ENCODE measurements at places on chromosomes 16 and 17. TPM values are rescaled to one million over a fixed set of nuclear protein-coding genes. Genes with fewer than 3 reads are reported as not detected.

GRCh38 chr17:35022536-35023063, 40.9 kb downstream of the RFFL start:
- H3K4me1 ChIP-seq = peaks cover 8% of the 10 kb centered on the region
- no peak overlapping the region for H3K27ac ChIP-seq
- no peak for DNase-seq
- H3K27me3 ChIP-seq = no peaks in the 10 kb centered on the region

DNA sequence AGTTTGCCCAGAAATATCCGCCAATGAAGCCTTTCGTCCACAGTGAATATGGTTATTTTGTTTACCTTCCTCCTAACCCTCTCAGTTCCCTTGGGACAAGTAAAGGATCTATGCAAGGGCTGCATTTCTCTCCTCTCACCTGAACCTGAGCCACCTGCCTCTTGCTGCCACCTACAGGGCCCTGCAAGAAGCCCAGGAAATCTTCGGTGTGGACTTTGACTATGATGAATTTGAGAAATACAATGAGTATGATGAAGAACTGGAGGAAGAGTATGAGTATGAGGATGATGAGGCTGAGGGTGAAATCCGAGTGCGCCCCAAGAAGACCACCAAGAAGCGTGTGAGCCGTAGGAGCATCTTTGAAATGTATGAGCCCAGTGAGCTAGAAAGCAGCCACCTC, 14.0 kb downstream of the SUPT6H start:
- no peak overlapping the region for H3K27ac ChIP-seq
- peaks cover 39% of the 10 kb centered on the region for H3K36me3 ChIP-seq
- DNase-seq = no peak
- H3K4me1 ChIP-seq = no peaks in the 10 kb centered on the region

DNA sequence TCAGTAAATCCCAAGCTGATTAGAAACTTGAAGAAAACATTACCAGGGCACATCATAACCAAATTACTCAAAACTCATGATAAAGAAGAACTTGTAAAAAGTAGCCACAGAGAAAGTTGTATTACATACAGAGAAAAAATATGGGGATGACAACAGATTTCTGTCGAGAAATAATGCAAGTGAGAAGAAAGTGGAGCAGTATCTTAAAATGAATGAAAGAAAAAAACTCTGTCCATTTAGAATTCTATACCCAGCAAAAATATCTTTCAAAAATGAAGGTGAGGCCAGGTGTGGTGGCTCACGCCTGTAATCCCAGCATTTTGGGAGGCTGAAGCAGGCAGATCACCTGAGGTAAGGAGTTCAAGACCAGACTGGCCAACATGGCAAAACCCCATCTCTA, 165.9 kb downstream of the PARN start:
- no peak overlapping the region for H3K27ac ChIP-seq
- DNase-seq = no peak
- H3K4me3 ChIP-seq = no peak overlapping the region

GRCh38 chr16:46748775-46749705, 896 bp upstream of the MYLK3 start:
- no peak for DNase-seq
- H3K27me3 ChIP-seq = no peaks in the 10 kb centered on the region
- H3K27ac ChIP-seq = no peak overlapping the region
- no peaks in the 10 kb centered on the region for H3K4me1 ChIP-seq
- H3K4me3 ChIP-seq = no peak overlapping the region
- H3K36me3 ChIP-seq = no peaks in the 10 kb centered on the region

- no peak for DNase-seq
- no peaks in the 10 kb centered on the region for H3K4me1 ChIP-seq
- no peaks in the 10 kb centered on the region for H3K36me3 ChIP-seq
- no peak overlapping the region for H3K27ac ChIP-seq
These were observed 283.4 kb upstream of the IRX5 start for GRCh38 chr16:54647216-54647615.

- H3K27me3 ChIP-seq = no peaks in the 10 kb centered on the region
- H3K36me3 ChIP-seq = peaks cover 4% of the 10 kb centered on the region
- no peak for DNase-seq
- no peaks in the 10 kb centered on the region for H3K4me1 ChIP-seq
These were observed 15.3 kb downstream of the DLG4 start for GRCh38 chr17:7204336-7204735.

DNA sequence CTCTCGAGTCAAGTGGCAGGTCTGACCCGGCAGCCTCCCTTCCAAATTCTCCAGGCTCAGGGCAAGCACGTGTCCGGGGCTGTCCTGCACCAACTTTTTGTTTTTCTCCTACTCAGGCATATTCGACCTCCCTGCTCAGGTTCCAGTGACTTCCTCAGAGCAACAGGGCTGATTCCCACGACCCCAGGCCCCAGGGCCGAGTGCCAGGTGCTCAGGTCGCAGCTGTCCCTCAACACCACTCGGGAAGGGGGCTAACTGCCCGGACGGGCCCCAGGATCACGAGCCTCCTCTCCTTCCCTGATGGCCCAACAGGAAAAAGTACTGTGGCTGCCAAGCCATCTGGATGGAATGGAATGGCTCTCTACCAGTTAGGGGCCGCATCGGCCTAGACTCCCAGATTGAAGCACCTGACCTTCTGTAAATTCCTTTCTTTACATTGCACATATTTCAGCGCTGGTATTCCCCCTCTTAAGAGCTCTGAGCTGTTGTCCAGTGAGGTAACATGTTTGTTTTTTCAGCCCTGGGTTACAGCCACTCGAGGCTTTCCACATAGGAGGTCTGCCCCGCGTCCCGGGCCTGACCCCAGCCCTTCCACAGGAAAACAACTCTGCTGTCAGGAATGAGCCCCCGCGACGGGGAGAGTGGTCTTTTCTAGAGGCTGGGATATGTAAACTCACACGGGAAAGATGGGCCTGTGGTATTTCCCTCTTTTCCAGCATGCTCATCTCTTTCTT, 25.0 kb downstream of the NXN start:
- DNase-seq = no peak
- peak overlapping the region; percentile 96 for H3K27ac ChIP-seq
- no peak overlapping the region for H3K4me3 ChIP-seq
- H3K27me3 ChIP-seq = no peaks in the 10 kb centered on the region
- no peaks in the 10 kb centered on the region for H3K36me3 ChIP-seq

DNA sequence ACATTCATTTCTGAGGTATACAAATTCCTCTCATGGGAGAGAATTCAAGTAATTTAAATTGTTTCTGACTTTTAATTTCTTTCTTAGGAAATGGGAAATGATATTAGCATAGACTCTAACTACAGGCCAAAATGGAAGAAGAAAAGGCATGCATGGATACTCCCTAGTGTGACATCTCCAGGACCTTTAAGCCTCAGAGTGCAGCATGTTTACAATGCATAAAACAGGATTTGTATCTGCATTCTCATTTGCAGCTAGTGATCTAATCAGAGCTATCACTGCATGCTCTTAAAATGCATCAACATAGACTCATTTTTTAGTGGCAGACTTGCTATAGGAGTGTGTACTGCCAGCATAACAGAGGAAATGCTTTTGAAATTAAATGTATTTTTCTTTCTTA, 224.6 kb upstream of the GOT2 start:
- H3K27me3 ChIP-seq = no peaks in the 10 kb centered on the region
- no peak overlapping the region for H3K27ac ChIP-seq
- H3K4me3 ChIP-seq = no peak overlapping the region
- DNase-seq = no peak
- H3K36me3 ChIP-seq = no peaks in the 10 kb centered on the region

GRCh38 chr16:10181196-10182162, 749 bp downstream of the GRIN2A start:
- peak overlapping the region; percentile 63 for H3K27ac ChIP-seq
- peak; percentile 60 for DNase-seq
- peaks cover 7% of the 10 kb centered on the region for H3K4me1 ChIP-seq
- no peaks in the 10 kb centered on the region for H3K27me3 ChIP-seq

- H3K27ac ChIP-seq = peak overlapping the region; percentile 45
- no peaks in the 10 kb centered on the region for H3K36me3 ChIP-seq
- DNase-seq = no peak
These were observed 38.1 kb downstream of the C17orf75 start for GRCh38 chr17:32303781-32304288.

DNA sequence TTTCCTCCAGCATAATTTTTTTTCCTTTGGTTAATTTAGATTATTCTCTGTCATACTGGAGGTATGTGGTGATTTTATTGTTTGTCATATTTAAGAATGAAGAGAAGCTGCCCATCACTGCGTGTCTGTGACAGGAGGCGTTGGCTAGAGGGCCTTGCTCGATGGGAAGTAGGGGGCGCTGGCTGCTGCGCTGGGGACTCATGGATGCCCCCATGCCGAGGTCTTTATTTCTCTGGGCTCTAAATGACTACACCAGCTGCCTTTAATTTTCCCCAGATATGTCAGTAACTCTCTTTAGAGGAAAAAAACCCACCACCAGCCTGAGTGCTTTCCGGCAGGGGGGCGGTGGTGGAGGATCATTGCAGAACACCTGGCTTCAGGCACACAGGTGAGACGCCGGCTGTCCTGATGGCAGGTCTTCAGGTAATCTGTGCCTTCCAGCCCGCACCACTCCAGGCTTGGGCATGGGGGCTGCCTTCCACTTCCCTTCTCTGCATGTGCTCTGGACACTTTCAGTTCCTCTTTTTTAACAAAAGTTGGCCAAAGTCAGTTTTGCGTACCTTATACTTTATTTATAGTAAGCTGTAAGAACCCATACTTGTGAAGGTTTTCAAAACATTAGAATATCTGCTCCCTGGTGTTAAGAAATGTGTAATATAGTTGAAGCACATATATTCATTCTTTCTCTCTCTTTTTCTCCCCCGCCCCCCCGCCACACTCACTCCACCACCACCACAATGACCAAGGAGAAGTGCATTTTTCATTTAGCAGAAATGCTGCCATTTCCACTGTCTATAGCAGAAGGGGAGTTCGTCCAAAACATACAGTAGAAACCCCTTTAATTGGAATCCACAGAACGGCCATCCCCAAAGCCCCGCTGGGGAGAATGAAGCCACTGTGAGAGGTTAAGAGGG, 192.7 kb downstream of the RPTOR start:
- H3K27ac ChIP-seq = no peak overlapping the region
- DNase-seq = no peak
- H3K4me1 ChIP-seq = no peaks in the 10 kb centered on the region
- H3K4me3 ChIP-seq = no peak overlapping the region

TBC1D3D gene
- not detected for total RNA-seq

KRTAP9-2 gene
- total RNA-seq = not detected

USH1G gene
- not detected for total RNA-seq

CACNA1H gene
- 31.1 TPM for total RNA-seq

MIEN1 gene
- 103 TPM for total RNA-seq
